GM23338 (cell line): ENCODE measurements at places on chromosomes 2 and 18. TPM values are rescaled to one million over a fixed set of nuclear protein-coding genes. Genes with fewer than 3 reads are reported as not detected.

DNA sequence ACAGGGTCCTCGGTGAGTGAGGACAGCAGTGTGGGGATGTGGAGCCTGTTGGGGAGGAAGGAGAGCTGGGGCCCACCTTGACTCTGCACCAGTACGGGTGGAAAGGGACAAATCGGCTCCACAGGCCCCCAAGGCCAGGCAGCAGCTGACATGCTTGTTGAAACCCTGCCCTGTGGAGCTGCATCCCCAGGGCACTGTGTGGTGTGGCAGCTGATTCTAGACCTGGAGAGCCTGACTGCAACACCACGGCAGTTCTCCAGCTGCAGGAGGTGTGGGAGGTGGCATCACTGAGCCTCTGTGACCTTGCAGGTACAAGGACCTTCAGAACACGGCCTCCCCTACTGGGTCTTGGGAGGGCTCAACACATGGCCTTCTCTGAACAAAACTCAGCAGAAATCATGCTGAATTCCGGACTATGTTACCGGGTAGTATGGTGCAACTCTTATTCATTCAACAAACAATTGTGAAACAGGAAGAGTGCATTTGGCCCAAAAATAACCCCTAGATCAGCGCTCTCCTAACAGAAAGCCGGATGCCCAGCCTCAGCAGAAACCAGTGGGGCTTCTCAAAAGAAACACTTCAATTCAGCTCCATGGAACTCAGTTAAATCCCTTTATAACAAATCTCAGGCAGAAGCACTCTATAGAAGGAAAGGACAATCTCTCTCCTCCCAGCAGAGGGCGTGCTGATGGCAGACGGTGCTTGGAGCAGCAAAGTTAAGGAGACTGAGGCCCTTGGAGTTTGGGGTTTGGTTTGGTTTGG, 104.4 kb upstream of the SALL3 start:
- peak; percentile 81 for DNase-seq
- H3K4me1 ChIP-seq: no peaks in the 10 kb centered on the region; the same call in 1 of the 2 replicates
- no peak overlapping the region for H3K27ac ChIP-seq
- 0 out of 2 replicates have a peak, but pooled peaks cover 4% of the 10 kb centered on the region for H3K27me3 ChIP-seq
- H3K4me3 ChIP-seq: no peak overlapping the region
- H3K36me3 ChIP-seq: no peaks in the 10 kb centered on the region

The ABCG5 gene
- not detected in 2 replicates for total RNA-seq

GRCh38 chr2:195543063-195543462, 114.0 kb upstream of the SLC39A10 start:
- H3K27me3 ChIP-seq: no peaks in the 10 kb centered on the region
- H3K36me3 ChIP-seq: no peaks in the 10 kb centered on the region
- peaks cover 8% of the 10 kb centered on the region for H3K4me1 ChIP-seq
- H3K4me3 ChIP-seq: no peak overlapping the region

GRCh38 chr2:11367170-11367730, 22.8 kb upstream of the ROCK2 start:
- no peaks in the 10 kb centered on the region for H3K36me3 ChIP-seq
- no peak overlapping the region for H3K27ac ChIP-seq
- DNase-seq: no peak
- H3K27me3 ChIP-seq: no peaks in the 10 kb centered on the region

DNA sequence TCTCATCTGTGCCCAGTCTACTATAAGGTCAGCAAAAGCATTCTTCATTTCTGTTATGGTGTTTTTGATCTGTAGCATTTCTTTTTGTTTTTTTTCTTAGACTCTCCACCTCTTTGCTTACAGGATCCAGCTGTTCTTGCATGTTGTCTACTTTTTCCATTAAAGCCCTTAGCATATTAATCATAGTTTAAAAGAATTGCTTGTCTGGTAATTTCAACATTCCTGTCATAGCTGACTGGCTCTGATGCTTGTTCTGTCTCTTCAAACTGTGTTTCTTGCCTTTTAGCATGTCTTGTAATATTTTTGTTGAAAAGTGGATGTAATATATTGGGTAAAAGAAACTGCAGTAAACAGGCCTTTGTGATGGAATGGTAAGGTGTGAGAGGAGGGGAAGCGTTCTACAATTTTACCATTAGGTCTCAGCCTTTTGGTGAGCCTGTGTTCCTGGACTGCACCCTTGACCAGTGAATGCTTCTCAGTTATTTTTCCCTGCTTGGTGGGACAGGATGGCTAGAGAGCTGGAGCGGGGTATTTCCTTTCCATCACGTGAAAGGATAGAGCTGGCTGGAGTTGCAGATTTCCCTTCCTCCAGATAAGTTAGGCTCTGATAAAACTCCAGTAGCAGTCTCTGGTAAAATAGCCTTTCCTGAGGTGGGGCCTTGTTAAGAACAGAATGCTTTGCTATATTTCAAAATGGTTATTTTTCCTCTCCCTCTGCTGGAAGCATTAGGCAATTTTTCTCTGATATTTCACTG, 65.4 kb downstream of the PLA2R1 start:
- H3K27ac ChIP-seq: no peak overlapping the region
- H3K4me3 ChIP-seq: no peak overlapping the region
- H3K27me3 ChIP-seq: no peaks in the 10 kb centered on the region
- H3K36me3 ChIP-seq: peaks cover 6% of the 10 kb centered on the region; the same call in 1 of the 2 replicates
- DNase-seq: no peak
- H3K4me1 ChIP-seq: peaks cover 6% of the 10 kb centered on the region; the same call in 1 of the 2 replicates

DNA sequence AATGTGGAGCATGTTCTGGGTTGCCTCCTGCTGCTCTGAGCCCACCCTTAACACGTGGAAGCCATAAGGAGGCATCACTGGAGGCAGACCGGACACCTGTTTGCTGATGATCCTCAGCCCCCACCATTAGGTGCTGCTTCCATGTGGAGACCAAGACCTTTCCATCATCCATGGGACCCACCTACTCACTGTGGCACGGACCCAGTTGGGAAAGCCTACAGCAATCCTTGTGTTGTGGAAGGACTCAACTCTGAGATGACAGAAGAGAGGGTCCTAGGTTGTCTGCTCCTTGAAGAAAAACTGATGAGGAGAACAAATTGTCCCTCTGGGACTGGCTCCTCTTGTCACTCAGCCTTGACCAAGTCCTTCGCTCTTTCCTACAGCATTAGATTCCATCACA, 86.5 kb upstream of the RAB12 start:
- no peaks in the 10 kb centered on the region for H3K4me1 ChIP-seq
- DNase-seq: no peak
- H3K36me3 ChIP-seq: no peaks in the 10 kb centered on the region
- no peak overlapping the region for H3K4me3 ChIP-seq
- no peaks in the 10 kb centered on the region for H3K27me3 ChIP-seq
- no peak overlapping the region for H3K27ac ChIP-seq

DNA sequence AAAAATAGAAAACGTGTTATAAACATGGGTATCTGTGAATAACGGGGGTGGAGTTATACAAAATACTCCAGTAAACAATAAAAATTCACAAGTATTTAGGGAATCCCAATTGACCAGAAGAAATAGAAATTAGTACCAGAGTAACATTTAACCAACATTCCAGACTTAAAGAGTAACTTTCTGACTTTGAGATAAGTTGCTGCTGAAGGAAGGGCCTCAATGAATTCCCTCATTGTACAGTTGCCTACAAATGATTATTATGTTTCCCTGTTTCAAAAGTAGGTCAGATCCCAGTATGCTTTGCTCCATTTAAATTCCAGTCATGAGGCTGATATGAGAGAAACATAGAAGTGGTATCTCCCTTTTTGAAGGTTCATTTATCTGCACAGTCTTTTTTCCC, 88.3 kb upstream of the KCNH7 start:
- no peaks in the 10 kb centered on the region for H3K4me1 ChIP-seq
- no peaks in the 10 kb centered on the region for H3K27me3 ChIP-seq
- no peak overlapping the region for H3K4me3 ChIP-seq

The IHH gene
- not detected in 2 replicates for total RNA-seq

DNA sequence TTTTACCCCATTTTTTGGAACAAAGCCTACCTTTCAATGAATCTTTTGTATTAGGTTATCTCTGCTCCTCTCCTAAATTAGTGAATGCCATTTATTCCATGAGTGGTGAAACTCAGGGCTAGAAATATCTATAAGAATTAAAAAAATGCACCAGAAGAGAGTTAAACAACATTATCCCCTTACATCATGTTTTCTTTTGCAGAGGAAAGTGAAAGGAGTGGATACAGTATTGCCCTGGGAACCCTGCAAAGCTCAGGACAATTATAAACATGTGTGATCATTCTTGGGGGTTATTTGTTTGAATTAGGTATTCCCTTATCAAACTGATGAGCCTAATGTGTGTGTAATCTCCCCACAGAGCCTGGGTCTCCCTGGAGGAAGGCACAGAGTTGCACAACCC, 559.2 kb downstream of the RNF144A start:
- H3K27me3 ChIP-seq: no peaks in the 10 kb centered on the region
- DNase-seq: no peak
- H3K36me3 ChIP-seq: no peaks in the 10 kb centered on the region
- no peak overlapping the region for H3K27ac ChIP-seq

DNA sequence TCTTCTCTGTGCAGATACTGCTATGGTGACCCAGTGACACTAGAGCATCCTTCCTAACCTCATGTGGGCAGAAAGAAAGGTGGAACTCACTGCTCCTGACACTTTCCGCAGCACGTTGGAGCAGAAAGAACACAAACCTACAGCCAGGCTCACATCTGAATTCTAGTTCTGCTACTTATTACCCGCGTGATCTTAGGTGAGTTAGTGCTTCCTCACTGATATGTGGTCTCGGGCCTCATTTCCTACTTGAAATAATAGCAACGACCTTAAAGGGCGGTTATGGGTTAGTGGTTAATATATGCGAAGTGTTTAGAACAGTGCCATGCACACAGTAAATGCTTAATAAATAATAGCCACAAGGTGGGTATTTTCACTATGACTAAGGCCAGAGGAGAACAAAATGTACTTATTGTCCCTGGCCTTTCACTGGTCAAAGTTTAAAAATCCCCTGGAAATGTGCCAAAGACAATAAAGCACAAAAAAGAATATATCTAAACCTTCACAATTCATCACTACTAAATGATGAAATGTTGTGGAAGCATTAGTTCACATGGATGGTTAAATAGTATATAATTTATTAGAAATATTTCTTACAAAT, 66.6 kb downstream of the MYOM1 start:
- DNase-seq: no peak

DNA sequence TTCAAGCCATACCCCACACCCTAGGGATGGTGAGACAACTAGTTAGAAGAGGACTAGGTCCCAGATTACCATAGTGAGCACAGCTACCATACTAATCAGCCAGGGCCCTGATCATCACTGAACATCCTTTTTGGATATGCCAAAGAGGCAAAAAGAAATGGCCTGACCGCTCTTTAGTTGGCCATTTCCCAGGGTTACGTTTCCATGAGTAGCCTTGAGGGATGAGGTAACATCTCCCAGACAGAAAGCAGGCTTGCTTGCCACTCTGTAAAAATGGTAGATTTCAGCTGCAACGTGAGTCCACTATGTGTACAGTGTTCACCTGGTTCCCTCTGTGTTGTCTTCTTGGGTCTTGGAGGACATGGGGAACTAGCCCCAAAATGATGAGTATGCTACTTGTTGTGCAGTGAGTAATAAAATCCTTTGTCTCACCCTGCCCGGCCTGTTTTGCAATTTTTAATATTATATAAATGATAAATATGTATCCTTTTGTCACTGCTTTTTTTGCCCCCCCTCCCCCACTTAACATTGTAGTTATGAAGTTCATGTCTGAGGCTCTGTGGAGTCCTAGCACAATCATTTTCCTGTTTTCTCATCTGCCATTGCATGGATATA, 8.9 kb upstream of the GALM start:
- no peaks in the 10 kb centered on the region for H3K36me3 ChIP-seq
- no peak for DNase-seq
- H3K4me1 ChIP-seq: no peaks in the 10 kb centered on the region
- H3K27me3 ChIP-seq: no peaks in the 10 kb centered on the region
- no peak overlapping the region for H3K27ac ChIP-seq

DNA sequence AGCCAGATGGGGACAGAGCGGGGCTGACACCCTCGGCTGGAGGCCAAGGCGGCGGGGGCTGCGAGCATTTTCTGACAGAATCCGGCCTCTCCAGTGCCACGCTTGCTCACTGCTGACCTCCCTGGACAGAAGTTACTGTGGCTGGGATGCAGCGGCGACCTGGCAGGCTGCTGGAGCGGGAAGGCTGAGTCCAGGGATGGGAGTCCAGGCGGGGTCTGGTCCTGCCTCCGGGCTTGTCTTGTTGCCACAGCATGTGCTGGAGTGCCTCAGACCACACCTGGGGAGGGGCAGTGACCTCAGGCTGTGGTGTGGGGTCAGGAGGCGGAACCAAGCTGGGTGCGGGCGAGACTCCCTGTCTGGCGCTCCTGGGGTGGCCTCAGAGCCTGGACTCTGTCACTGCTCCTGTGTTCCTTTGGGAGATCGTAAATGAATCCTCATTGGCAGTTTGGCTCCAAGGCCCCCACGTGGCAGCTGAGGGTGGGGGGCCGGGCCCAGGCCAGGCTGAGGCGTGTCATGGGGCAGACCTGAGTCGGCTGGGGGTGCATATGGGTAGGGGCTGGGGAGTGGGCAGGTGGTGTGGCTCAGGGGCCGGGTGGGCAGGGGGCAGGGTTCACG, 5.5 kb downstream of the BOK start:
- H3K27me3 ChIP-seq: no peaks in the 10 kb centered on the region
- no peaks in the 10 kb centered on the region for H3K36me3 ChIP-seq
- H3K4me3 ChIP-seq: no peak overlapping the region
- DNase-seq: no peak
- no peak overlapping the region for H3K27ac ChIP-seq
- H3K4me1 ChIP-seq: no peaks in the 10 kb centered on the region; the same call in 1 of the 2 replicates

The C2orf15 gene
- 6.4 and 8.4 TPM in 2 replicates for total RNA-seq

DNA sequence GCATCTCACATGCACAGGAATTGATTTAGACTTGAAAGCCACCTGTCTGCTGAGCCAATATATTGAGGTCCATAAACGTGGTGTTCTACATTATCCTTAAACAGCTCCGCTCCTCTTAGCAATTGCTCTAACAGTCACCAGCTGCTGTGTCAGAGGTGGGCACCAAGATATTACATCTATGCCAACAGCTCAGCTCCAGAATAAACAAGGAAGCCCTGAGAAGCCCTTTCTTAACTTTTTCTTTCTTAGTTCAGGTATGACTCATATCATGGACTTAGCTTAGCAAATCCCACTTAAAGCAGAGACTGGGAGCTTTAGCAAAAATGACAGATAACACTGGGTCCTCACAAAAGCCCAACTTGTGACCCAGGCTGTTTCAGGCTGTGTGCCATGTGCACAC, 436.6 kb downstream of the IRS1 start:
- no peaks in the 10 kb centered on the region for H3K4me1 ChIP-seq
- H3K27ac ChIP-seq: no peak overlapping the region
- no peaks in the 10 kb centered on the region for H3K36me3 ChIP-seq
- no peak overlapping the region for H3K4me3 ChIP-seq
- DNase-seq: no peak

DNA sequence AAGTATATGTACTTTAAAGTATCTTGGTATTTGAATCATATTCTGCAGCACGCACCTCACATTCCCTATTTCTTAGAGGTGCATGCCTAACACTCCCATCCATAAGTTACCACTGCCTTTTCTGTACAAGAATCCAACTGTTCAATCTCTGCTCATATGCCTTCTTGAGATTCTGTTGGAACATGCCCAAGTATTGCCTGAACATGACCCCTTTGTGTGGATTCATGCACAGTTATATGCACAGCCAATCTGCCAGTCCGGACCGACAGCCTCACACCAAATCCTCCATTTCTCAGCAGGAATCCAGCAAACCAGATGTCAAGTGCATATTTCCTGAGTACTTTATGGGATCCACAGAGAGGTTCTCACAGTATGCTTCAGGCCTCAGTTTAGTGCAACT, 222.0 kb downstream of the TMEM182 start:
- no peak overlapping the region for H3K27ac ChIP-seq
- H3K27me3 ChIP-seq: no peaks in the 10 kb centered on the region
- H3K4me1 ChIP-seq: no peaks in the 10 kb centered on the region; the same call in 1 of the 2 replicates
- no peak for DNase-seq
- H3K4me3 ChIP-seq: no peak overlapping the region
- no peaks in the 10 kb centered on the region for H3K36me3 ChIP-seq

The CYP26B1 gene
- 0.16 and 0.31 TPM in 2 replicates for total RNA-seq

The IMP4 gene
- 113 and 147 TPM in 2 replicates for total RNA-seq

The METTL21A gene
- total RNA-seq: 86.0 and 92.8 TPM in 2 replicates

The MAPK4 gene
- total RNA-seq: 4.4 and 8.5 TPM in 2 replicates
